ENCODE measurements at places on chromosomes 11 and 22.

DNA sequence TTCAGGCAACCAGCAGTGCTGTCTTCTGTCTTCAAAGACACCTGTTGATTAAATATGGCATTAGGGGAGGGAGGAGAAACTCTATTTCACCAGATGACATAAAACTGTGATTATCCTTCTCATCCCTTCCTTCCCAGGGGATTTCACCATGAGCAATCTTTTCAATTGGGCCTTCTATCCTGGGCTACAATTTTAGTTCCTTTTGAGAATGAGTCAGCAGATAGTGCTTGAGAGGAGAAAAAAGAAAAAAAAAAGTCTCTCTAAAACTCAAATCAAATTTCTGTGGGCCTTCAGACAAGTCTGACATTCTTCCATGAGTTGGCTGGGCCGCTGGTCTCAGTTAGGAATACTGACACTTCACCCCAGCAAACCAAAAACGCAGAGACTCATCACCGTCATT is 7.2 kb downstream of the FLI1 start:
- no peak for DNase-seq

DNA sequence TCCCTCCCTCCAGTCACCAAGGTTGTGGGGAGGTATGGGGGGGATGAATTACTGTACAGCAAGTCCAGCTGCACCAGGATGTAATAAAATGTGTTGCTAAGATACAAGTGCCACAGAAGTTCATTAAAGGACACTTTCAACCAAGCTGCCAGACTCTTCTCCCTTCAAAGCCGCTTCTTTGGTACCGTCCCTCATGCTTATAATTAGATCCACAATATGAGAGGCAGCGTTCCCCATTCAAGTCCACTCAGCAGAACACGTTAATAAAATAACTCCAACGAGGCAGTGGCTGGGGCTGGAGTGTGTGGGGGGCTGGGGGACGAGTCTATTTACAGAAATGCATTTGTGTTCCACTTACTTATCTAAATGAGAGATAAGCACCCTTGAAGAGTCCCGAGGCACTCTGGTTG is 14.7 kb downstream of the PHF21B start:
- no peak for DNase-seq

GRCh38 chr11:95496901-95497300 is 265.9 kb upstream of the SESN3 start:
- DNase-seq, result no peak

- DNase-seq, result no peak
Measured at GRCh38 chr22:34804604-34805003, 261.4 kb upstream of the ISX start.

GRCh38 chr11:32358729-32359128 is 76.6 kb downstream of the WT1 start:
- no peak for DNase-seq

DNA sequence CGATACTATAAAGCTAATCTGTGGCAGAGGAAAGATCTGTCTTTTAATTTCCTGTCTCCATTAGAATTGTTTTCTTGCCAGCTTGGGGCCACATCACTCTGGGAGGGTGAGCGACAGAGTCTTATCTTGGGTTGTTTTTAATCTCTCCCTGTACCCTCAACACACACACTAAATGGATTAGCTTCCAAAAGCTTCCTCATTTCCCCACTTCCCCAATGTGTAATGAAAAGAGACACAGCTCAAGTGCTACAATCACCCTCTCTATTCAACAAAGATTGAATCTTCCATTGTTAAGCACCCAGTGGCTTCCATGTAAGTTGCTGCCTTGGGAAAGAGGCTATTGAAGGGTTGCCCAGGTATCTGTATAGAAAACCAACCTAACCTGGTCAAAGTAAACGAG is 6.1 kb upstream of the ASCL3 start:
- no peak for DNase-seq

GRCh38 chr22:47012589-47013370 is 250.3 kb downstream of the TBC1D22A start:
- no peak for DNase-seq

- no peak for DNase-seq
Measured at GRCh38 chr11:126341760-126342161, 13.7 kb upstream of the ST3GAL4 start.

DNA sequence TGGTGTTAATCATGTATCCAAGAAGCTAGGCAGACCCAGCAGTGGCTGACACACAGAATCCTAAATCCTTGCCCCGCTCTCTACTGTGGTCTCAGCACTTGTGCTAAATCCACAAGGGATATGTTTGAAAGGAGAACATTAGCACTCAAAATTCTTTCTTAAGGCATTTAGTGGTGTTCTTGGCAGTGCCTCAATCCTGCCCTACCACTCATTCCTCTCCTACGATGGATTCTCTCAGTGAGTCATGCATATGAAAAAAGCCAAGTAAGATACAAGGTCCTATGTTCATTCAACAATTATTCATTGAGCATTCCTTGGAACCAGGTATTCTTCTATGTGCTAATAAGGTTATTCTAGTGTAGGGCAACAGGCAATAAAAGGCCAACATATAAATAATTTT is 31.2 kb downstream of the RRP8 start:
- DNase-seq, result no peak

DNA sequence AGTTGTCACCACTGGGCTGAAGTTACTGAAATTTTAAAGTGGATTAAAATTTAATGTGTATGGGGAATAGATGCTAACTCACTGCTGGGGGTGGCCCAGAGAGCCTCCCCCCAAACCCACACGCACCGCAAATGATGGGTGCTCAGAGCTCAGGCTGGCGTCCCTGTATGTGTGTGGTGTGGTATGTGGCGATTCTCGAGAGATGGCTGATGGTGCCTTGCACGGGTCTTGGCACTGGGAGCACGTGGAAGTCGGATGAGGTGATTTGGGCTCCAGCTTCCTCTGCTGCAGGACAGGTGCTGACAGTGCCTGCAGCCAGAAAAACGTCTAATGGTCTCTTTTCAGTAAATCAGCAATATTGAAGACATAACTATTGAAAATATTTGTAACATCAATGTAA is 1473.3 kb downstream of the TBC1D22A start:
- DNase-seq, result no peak

DNA sequence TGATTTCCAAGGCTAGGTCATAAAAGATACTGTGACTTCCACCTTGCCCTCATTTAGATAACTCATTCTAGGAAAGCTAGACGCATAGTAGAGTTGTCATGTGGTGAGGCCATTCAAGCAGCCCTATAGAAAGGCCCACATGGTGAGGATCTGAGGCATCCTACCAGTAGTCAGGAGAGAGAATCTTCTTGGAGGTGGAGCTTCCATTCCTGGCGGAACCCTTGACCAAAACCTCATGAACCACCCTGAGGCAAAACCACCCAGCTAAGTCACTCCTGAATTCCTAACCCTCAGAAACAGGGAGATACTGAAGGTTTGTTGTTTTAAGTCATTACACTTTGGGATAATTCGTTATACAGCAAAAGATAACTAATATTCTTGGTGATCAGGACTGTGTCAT is 2.9 kb upstream of the HDHD5 start:
- peak; percentile 58 for DNase-seq

DNA sequence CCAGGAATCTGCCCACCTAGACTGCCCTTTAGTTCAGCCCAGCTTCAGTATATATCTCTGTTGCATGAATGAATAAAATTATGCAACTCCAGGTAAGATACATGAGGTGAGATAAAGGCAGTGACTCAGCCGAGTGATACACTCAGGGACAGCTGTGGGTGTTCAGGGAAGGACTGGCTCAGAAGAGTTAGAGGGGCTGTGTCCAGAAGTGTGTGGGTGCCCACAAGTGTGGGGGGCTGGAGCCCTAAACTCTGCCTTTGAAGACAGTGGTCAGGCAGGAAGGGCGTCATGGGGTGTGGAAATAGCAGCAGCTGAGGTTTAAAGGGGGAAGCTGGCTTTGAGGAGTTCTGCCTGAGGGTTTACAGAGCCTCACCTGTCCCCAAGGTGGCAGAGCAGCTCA is 8.3 kb downstream of the FTH1 start:
- DNase-seq, result peak; percentile 57

- no peak for DNase-seq
Measured at GRCh38 chr11:119370486-119371046, 10.9 kb downstream of the USP2 start.

DNA sequence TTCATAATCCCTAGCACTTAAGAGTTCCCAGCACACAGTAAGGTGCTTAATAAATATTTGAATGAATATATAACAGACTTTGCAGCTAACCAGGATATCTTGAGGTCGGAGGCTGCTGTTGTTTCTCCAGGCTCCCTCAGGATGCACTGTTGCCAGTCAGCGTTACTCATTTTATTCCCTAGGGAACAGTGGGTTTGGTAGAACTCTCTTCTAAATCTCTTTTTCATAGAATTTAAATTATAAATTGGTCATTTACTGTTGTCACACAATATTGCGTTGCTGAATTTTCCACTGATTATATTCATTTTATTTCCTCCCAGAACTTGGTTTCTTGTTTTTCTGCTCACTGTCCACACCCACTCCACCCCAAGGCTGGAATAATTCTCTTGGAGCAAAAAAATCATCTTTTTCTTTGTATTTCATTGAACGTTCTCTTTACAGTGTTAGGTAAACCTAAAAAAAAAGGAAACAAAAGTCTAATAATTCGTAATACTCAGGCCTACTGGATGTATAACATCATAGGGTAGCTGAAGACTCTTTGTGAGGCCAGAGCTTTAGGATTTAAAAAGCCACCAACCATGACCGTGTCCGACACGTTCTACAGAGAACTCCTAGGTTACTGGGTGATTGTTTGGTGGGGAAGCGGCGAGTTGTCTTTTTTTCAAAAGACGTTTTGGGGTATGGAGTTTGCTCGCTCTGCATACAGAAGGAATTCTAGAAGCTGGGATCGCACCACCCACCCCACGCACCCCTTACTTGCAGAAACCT is 766 bp upstream of the CAPRIN1 start:
- DNase-seq, result no peak

DNA sequence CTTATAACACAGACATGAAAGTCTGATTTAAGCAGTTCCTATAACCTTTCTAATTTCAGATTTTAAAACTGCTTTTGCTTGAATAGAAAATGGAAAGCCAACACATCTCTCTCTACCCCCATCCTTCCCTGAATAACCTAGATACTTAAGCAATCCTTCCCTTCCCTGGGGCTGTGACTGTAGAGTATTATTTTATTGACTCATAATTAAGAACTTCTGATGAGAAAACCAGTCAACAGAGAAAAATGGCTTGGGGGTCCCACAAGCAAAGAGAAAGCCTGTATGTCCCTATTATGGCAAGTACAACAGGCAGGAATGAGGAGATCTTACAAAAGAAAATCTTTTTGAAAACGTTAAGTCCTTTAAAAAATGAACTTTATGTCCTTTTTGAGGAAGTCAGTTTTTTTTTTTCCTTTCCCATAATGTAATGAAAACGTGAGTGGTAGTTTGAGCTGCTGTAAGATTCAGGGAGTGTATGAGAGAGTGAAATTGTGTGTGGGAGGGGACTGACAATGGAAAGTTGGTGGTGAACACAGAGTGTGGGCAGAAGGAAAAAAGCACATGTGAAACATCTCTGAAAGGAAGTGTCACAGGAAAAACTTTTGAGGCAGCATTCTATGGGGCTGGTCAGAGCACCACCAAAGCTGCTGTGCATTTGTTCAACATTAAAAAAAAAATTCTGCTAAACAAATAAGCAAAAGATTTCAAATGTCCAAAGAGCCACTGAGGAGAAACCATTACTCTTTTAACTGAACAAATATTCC is 154.6 kb downstream of the MAML2 start:
- peak; percentile 60 for DNase-seq

- DNase-seq, result no peak
Measured at GRCh38 chr11:72411623-72412419, 22.5 kb downstream of the CLPB start.

DNA sequence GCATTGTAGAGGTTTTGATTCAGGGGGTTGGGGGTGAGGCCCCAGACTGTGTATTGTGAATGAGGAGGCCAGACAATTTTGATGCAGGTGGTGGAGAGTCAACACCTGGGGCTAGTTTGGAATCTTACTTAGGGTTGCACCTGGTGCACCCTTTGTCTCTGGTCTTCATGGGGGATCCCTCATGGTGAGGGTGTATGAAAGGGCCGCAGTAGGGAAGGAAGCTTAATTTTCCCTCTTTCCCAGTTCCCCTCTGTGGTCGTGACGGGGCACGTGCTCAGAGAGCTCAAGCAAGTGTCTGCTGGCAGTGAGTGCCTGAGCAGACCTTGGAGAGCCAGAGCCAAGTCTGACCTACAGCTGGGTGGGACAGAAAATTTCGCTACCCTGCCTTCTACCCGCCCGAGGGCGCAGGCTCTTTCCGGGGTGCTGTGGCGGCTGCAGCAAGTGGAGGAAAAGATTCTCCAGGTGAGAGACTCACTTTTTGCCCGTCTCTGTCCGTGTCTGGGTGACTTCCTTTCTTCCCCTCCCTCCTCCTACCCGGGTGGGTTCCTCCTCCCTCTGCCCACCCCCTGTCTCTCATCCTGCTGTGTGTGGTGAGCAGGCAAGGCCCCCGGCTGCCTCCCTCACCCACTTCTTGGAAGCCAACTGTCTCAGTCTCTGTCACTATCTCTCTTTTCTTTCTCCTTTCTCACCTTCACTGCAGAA is 131.7 kb downstream of the MICAL2 start:
- no peak for DNase-seq

- no peak for DNase-seq
Measured at GRCh38 chr11:70595452-70595851, 197.1 kb downstream of the CTTN start.

Measured in trophoblast cell (in vitro differentiated cells and primary cell).